ENCODE measurements at places on chromosomes 1 and 21. TPM values are rescaled to one million over a fixed set of nuclear protein-coding genes. Genes with fewer than 3 reads are reported as not detected.

DNA sequence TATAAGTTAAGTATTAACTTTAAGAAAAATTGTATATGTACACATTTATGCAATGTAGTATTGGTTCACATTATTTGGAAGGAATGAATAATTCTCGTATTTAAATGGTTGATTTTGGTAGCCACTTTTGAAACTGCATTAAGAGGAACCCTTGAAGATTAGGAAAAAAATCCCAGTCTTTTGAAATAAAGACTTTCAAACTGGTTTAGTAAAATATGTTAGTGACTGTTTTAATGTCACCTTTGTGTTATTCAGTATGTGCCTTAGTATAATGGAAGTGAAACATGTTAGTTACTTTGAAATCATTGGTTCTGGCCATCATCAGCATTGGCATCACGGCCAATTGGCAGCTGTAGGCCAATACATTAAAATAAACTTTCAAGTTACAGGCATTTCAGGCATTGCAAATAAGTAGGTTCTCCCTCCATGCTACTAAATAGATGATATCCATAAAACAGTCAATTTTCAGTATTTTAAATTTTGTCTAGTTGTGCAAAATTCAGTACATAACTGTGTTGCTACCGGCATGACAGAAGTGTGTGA, 4.4 kb downstream of the MIER1 start:
- DNase-seq: no peak

- peak; percentile 87 for DNase-seq
Measured at GRCh38 chr1:65170511-65171142, 22.6 kb downstream of the AK4 start.

DNA sequence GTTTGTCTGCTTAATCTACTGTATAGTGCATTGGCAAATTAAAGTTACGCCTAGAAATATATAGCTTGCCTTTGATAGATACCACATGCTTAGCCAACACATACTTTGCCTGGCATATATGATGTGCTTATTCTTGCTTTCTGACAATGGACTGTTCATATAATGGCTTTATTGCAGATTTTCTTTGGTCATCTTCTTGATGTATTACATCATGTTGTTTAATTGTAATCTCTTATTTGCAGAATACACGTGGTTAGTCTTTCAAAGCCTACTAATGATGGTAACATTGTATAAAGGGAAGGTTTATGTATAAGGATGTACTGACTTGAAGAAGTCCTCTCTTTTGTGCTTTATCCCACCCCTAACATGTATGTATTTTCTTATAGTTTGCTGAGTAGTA, 201.5 kb downstream of the PDE4B start:
- DNase-seq: no peak

DNA sequence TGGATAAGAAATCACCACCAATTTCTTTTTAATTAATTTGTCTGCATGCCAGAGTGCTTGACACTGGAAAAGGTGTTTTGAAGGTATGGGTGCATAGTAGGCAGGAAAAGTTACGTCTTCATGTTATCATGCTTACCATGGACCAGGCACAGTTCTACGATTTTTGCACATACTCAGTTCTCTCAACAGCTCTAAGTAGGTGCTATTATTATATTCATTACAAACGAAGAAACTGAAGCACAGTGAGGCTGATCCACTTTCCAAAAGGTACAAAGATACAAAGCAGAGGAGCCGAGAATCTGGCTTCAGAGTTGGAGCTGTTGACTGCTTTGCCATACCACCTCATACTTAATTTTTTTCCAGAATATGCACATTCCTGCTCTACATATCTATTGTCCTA, 306.4 kb downstream of the PBX1 start:
- no peak for DNase-seq

GRCh38 chr1:247914941-247915662, 5.0 kb upstream of the OR2T8 start:
- no peak for DNase-seq

Gene KCNC4
- total RNA-seq: 4.2 TPM

Gene GPR52
- 1.8 TPM for total RNA-seq

Gene THEM5
- total RNA-seq: not detected

Gene TTC39A
- under 0.01 TPM for total RNA-seq

All from sigmoid colon (tissue), 7 donors.